Hypothalamus (tissue), 51 donors: ENCODE measurements at places on chromosomes 11 and 22.

DNA sequence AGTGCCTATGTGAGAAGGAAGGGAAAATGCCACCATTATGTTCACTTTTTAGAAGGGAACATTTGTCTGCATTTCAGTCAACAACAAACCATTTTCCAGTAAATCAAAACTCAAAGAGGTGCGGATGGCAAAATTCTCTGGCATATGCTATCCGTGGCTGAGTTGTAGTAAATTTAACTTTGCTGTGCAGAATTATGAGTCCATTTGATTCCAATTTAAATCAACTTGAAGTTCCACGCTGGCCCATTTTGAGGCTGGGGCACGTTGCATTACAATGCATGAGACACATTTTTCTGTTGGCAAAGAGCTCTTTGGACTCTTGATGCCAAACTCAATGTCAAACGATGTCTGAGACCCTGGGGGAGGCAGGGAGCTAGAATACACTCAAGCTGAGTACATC lies 211.8 kb downstream of the LRRC4C start:
- DNase-seq, result no peak

DNA sequence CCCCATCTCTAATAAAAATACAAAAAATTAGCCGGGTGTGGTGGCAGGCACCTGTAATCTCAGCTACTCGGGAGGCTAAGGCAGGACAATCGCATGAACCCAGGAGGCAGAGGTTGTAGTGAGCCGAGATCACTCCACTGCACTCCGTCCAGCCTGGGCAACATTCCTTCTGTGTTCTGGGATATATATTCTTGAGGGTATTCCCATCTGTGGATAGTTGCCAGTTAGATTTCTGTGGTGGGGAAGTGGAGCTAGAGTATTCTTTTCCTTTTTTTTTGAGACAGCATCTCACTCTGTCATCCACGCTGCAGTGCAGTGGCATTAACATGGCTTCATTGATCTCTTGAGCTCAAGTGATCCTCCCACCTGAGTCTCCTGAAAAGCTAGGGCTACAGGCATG lies 9.1 kb upstream of the ZNF74 start:
- DNase-seq, result no peak

- DNase-seq, result no peak
Observed at GRCh38 chr11:46611526-46612304, 5.3 kb downstream of the HARBI1 start.

DNA sequence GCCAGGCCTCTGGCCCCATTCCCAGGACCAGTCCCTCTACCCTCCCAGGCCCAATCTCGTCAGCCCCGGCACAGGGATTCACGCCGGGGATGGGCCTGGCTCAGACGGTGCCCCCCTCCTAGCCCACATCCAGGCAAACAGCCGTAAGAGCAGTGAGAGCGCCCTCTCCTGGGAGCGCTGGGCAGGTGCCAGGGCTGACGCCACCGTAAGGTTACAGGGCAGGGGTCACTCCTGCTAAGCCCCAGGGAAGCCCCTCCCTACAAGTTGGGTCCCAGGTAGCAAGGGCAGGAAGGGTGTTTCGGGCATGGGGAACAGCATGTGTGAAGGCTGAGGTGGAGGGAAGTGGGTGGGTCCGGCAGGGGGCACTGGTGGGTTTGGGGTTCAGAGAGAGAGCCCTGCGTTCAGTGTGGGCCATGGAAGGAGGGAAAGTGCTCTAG lies 19.2 kb upstream of the PPARA start:
- no peak for DNase-seq

GRCh38 chr11:46489656-46490560 lies 98.3 kb upstream of the CHRM4 start:
- no peak for DNase-seq

DNA sequence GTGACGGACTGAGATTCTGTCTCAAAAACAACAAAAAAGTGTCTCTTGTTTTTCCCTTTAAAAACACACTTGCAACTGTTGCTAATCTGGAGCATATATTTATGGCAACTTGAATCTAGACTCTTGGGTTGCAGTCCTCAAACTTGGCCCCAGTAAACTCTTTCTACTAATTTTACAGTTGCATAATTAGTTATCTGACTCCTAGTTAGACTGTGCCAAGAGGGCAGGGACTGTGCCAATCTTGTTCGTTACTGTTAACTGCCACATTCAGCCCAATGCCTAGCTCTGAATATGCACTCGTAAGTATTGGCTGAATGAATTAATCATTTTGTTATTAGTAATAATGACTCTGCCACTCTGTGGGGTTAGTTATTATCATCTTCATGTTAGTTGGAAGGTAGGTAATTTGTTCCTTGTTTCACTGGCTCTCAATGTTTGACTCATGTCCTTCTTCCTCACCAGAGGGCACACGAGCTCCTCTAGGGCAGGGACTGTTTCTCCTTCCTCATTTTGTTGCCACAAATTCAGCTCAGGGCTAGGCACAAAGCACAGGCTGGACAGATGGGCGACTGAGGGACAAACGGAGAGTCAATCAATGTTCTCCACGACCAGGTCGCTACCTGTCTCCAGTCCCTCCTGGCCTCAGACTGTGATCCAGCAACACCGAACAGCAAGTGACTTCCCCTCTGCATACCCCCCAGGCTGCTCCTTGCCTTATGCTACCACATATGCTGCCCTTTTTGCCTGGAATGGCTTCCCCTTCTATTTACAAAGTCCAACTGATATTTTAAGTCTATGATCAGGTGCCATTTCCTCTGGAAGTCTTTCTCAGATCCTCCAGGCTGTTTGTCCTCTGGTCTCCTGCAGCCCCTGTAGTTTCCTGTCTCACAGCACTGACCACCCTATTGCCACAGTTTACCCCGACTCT lies 9.0 kb downstream of the CLPB start:
- DNase-seq, result no peak

- DNase-seq, result no peak
Observed at GRCh38 chr11:30741039-30741550, 154.9 kb upstream of the MPPED2 start.

GRCh38 chr11:118290923-118291322 lies 13.6 kb upstream of the CD3E start:
- no peak for DNase-seq

- DNase-seq, result no peak
Observed at GRCh38 chr22:22770280-22770871, 117.2 kb upstream of the IGLL5 start.

DNA sequence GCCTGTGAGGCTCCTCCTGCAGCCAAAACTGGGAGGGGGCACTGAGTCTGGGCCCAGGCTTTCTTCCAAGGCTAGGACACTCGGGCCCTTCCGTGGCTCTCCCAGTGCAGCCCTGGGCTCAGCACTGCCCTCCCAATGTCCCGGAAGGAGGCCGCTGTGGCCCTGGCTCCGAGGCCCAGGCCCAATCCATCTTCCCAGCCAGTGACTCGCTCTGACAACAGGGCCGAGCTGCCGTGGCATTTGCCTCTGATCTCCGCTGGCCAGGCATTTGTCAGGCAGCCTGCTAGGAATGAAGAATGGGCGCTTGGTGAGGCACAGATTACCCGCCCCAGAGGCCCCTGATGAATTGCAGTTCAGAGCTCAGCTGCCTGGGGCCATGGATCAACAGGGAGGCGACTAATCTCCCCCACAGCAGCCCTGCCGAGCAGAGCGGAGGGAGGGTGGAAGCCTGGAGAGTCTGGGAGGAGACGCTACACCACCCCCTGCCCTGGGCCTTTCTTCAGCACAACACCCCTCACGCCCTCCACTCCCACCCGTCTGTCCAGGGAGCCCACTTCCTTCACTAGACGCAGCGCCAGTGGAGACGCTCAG lies 8.3 kb downstream of the FXYD2 start:
- no peak for DNase-seq

GRCh38 chr11:1121813-1122663 lies 35.7 kb upstream of the MUC5AC start:
- no peak for DNase-seq
